ENCODE measurements at places on chromosomes 11 and 22.

- no peak for DNase-seq
Measured at GRCh38 chr11:44430140-44430539, 120.2 kb upstream of the ALX4 start.

- DNase-seq: no peak
Measured at GRCh38 chr22:30753701-30754100, 59.0 kb downstream of the OSBP2 start.

DNA sequence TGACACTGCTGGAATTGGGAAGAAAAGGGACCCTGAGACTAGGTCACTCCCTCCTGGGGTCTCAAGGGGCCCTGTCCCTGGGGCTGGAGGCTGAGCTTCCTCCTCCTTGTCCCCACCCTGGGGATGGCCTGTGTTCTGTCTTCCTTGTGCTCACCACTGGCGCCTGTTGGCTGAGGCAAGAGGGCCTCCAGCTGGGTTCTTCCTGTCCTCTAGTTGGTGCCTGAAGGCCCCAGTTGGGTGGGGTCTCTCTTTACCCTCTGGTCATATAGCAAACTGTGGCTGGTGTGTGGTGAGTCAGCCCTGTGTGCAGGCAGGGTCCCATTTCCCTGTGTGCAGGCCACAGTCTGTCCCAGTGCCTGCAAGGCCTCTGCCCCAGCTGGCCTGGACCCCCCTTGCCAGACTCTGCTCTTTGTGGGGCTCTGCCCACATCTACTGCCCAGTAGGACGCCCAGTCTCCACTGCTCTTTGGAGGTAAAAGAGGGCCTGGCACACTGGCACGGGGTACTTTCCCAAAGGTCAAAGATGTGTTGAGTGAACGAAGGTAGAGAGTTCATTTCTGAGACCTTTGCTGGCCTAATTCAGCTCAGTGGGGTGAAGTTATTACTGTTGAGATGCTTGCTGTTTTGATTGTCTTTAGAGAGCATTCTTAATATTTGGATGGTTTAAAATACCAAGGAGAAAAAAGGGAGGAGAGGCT is 55.1 kb upstream of the CLDN5 start:
- DNase-seq: no peak

DNA sequence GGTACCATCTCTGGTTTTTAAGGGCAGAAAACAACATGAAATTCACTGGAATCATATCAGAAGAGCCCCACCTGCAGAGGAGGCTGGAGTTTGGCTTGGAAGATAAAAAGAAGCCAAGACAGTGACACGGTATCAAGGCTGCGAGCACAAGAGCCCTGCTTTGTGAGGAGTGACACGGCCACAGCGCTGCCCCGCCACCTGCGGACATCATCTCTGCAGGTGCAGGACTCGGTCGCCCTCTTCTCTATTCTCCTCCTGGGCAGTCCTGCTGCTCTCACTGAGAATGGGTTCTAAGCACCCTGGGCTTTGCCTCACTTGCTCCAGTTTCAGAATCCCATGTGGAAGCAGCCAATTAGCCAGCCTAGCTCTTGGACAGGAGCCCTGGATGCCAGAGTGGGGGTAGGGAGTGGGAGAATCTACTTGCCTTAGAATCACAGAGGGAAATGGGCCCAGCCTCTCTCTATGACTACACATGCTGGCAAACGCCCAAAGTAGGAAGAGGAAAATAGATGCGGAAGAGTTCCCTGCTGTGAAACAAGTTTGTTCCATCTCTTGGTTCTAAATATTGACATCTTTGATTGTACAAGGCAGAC is 17.1 kb downstream of the APOL4 start:
- DNase-seq: no peak

- DNase-seq: no peak
Measured at GRCh38 chr11:25943777-25944661, 387.9 kb upstream of the ANO3 start.

- no peak for DNase-seq
Measured at GRCh38 chr22:49153921-49154320, 673.8 kb downstream of the BRD1 start.

GRCh38 chr11:130323452-130324450 is 9.0 kb upstream of the ZBTB44 start:
- DNase-seq: no peak

GRCh38 chr22:41562461-41562860 is 1.7 kb downstream of the CSDC2 start:
- peak; percentile 46 for DNase-seq

GRCh38 chr11:119737366-119738058 is 8.5 kb upstream of the NECTIN1 start:
- DNase-seq: no peak

- no peak for DNase-seq
Measured at GRCh38 chr22:39567135-39567946, 3.2 kb upstream of the CACNA1I start.

DNA sequence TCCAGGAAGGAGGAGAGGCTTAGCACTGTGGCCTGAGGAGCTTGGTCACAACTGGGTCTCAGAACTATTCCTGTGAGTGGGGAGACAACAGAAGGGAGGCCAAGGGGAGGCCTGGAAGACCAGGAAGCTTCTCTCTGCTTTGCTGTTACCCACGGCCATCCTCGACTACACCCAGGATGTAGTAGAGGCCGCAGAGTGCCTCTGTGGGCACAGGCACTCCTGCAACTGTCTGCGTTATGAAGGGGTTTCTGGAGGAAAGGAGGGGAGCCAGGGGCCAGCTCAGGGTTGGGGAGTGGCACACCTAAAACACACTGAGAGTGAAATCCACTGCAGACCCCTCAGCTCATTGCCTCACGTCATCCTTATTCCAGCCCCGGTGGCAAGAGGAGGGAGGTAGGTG is 3.8 kb upstream of the MFRP start:
- no peak for DNase-seq

DNA sequence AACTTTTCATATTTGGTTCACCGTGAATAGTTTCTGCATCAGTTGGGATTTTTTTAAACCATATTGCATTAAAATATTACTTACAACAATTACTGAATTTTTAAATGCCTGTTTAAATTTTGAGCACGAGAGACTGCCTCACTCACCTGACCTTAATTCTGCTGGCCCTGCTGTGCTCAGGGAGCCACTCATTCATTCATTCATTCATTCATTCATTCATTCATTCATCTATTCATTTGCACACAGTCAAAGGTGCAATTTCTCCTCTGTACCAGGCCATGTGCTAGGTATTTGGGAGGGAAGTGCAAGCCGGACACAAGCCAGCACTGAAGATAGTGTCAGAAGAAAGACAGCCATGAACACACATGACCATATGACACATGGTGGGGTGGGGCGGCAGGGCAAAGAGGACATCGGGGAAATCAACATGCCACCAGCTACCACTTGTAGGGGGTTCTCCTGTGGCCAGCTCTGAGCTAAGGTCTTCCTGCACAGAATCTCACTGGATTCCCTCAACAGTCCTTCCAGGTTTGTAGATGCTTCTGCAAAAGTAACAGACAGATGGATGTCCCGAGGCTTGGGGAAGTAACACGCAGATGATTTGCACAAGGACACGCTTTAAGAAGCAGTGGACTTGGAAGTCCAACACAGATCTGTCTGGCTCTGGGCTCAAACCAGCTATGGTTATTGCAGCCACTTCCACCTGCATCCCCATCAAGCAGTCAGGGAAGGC is 568 bp upstream of the CSF2RB start:
- no peak for DNase-seq

- no peak for DNase-seq
Measured at GRCh38 chr11:11374358-11375148, 21.5 kb upstream of the CSNK2A3 start.

- no peak for DNase-seq
Measured at GRCh38 chr11:128726458-128727139, 32.7 kb downstream of the FLI1 start.

DNA sequence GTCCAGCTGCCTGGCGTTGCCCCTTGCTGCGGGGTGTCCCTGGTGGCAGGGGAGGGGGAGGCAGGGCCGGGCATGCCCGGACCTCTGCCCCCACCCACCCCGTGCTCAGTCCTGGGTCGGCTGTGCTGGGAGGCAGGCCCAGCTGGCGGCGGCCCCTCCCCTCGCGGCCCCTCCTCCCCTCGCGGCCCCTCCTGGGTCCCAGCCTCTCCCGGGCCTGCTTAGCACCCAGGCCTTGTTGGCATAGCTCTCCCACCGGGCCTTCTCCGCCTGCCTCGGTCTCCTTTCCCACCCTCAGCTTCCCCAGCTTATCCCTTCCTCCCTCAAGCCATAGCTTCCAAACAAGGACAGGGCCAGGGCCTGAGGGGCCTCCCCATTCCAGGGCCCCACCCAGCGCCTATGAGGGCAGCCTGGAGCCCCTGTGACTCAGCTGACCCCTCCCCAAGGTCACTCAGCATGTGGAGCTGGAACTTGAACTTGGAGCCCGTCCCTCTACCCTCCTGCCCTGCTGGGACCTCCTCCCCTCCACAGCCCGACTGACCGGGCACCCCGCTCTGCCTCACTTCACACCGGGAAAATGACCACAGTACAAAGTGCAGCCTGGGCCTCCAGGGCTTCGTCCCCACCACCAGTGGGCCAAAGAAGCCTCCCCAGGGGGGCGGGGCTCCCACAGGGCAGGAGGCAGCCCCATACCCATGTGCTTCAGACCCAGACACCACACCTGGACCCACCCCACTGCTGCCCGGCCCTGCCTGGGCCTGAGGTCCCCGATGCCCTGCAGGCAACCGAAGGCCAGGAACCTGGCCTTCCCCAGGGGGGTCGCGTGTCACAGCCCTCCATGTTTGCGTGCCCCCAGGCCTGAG is 1.2 kb downstream of the EPS8L2 start:
- no peak for DNase-seq

DNA sequence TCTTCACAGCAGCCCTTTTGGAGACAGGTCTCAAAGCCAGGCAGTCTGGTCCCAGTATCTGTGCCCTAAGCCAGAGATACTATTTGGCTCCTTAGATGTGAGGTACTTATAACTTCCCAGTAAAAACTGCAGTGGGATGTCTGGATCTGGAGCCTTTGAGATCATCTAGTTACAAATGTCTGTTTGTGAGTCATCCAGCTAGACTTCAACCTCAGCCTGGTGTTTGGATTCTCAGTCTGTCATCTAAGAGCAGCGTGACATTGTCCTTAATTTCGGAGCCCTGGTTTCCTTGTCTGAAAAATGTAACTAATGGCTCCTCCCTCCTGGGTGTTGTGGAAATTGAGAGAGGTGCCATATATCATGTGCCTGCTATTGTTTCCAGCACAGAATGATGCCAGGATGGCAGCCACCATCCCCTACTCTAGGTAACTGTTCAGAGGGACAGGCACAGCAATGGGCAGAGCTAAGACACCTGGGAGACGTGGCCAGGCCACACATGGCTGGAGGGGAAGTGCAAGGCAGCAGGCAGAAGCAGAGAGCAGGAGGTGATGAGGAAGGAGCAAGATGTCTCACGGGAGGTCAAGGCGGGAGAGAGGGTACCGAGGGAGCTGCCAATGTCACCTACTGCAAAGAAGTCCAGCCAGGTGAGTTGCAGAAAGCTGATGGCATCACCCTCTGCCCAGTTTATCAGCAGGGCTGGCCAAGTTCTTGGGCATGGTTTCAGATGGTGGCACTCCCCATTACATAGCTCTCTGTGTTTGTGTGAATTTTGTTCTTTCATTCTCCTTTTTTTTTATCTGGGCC is 20.6 kb upstream of the ST3GAL4 start:
- no peak for DNase-seq

DNA sequence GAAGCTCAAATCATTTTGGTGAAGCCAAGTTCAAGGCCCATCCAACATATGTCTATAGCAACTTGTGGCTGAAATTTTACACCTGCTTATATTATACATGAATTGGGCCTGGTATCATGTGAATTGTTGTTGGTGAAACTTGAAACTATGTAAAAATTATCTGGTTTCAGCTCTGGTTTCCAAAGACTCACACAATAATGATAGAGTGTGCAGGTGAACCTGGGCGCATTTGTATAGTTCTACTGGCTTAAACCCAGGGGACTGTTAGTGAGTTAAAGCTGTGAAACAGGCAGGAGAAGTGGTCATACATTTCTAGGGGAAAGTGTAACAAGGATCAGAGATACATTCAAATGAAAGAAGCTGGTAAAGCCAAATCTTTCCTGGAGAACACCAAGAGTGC is 627.3 kb downstream of the METTL15 start:
- DNase-seq: no peak

GRCh38 chr22:17117890-17118289 is 3.3 kb downstream of the TMEM121B start:
- DNase-seq: no peak

All from glutamatergic neuron (in vitro differentiated cells).